Stimulated activated CD4-positive, alpha-beta T cell treated with anti-CD3 and anti-CD28 coated beads, Interleukin-1b, Interleukin-23, amount 100 ng/mL, for 1 hour (primary cell): ENCODE measurements at places on chromosomes 1 and 21.

DNA sequence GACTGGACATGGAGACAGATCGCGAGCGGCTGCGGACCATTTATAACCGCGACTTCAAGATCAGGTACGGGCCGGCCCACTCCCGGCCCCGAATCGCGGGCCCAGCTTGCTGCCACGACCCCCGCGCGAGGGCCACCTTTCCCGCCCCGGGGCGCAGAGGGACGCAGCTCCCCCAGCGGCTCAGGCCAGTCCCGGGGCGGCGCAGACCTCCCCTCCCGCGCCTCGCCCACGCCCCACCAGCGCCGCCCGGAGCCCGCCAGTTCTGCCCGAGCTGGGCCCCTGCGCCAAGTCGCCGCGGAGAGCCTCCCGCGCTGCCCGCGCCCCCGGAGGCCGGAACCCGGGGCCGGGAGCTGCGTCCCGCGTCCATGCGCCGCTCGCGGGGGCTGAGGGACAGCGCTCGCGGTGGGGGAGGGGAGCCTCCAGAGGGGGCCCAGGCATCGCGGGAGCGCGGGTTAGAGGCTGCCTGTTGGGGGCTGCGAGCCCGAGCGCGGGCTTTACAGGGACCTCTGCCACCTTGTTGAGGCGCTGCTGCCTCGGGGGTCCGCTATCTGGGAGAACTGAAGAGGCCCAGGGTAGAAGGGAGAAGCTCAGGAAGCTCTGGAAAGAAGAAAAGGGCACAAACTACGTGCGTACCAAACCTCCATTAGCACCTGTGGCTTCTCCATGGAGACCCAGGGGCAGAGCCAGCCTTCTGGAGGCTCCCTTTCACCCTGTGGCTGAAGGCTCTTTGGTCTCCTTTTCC lies 698 bp downstream of the MOV10 start:
- DNase-seq: no peak

DNA sequence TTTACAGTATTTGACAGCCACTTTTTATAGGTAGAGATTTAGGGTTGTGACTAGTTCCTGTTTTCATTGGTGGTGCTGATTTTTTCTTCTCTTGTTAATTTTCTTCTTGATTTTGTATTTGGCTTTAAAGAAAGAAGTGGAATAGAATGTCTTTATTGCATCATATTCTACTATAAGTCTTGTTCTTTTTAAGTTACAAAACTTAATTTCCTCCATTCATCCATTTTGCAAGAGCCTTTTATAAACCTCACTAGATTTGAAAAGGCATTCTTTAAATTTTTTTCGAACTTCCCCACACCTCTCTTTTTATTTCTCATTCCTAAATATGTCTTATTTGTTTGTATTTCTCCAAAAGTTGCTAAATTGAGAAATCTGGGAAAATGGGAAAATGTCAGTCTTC lies 1368.6 kb upstream of the ADGRL4 start:
- no peak for DNase-seq

- DNase-seq: no peak
Observed at GRCh38 chr1:1441002-1441888, 5.8 kb downstream of the VWA1 start.

GRCh38 chr1:109883248-109883955 lies 27.2 kb upstream of the CSF1 start:
- no peak for DNase-seq

DNA sequence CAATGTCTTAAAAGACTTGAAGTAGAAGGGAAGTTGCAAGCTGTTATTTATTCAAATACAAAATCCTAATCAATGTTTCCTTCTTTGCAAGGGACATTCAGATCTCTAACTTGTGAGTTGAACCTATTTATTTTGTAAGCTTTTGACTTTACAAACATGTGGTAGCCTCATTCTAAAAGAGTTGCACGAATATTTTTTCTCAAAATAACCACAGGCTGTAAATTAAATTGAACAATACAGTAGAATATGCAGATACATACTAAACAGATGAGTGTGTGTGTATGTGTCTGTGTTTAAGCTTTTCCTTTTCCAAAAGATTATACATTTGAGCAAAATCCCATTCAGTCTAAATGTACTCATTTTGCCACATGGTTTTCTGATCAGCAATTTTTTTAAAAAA lies 4.8 kb upstream of the DYNLT5 start:
- no peak for DNase-seq

DNA sequence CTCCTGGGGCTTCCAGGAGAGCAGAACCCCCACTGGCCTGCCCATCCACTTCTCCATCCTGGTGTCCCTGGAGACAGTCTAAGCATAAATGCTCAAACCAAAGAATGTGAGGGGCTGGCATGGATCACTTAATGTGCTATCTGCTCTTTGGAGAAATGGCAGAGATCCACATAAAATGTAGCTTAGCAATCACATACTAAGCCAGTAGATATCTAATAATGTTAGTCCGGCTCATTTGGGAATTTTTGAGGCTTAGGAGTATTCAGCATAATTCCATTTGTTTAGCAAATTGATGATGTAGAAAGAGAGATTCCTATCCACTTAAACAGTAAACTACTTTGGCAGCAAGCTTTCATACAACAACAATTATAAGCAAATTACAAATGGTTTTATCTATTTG lies 90.7 kb downstream of the TENT5C start:
- no peak for DNase-seq

DNA sequence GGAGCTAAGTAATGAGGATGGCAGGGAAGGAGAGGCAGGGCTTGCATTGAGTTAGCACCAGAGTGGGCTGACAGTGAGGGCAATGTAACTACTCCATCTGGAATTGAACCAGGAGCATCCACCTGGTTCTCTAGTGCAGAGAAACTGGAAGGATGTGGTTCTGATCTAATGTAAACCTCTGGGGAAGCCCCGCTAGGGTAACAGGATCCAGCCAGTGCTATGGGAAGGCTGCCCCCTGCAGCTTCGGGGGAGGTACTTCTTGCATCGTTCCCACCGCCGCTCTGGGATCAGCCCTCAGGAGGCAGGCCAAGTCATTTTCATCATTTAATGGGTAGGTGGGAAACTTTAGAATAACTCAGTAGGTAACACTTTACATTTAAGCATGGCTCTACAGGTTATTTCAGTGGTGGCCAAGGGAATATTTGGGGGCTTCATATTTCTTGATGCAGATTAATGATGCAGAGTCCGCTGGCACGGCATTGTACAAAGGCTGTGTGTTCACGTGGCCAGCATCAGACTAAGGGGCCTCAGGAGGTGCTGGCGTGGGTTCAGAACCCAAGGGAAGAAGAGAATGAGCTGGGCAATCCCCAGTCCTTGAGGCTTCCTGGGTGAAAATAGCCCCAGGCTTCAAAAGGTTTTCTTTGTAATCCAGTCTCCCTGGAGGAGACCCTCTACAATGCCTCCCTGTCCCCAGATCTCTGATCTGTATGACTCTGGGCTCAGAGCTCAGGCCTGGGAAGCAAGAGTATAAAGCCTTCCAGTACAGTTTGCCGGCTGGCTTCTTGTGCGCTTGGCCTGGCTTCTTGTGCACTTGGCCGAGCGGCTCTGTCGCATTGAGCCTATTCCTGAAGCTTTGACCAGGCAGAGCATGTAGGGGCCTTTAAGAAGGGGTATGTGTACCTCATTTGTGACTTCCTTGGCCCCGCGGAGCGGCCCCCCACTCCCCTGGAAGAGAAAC lies 26.4 kb upstream of the KAZN start:
- no peak for DNase-seq

DNA sequence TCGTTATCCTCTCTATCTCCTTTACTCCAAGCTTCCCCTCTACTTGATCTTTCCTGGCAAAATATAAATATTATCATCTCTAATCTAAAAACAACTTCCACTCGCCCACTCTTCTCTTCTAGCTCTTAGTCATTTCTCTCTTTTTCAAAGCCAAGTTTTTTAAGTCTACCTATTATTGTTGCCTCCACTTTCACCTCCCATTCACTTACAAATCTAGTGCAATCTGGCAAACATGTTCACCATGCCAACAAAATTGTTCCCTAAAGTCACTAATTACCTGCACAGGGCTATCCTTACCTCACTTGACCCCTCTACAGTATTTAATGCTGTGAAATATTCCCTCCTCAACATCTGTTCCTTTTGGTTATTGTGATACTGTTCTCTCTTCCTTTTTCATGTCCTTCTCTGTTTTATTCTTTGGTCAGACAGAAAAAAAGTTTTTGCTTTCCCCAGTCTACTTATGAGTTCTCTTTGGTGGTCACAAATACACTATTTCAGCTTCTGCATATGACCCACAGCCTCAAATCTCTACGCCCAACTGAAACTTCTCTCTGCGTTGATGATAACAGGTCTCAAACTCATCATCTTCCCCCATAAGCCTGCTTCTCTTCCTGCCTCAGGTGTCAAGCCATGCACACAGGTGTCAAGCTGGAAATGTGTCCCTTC lies 31.9 kb upstream of the RAP1A start:
- DNase-seq: no peak

DNA sequence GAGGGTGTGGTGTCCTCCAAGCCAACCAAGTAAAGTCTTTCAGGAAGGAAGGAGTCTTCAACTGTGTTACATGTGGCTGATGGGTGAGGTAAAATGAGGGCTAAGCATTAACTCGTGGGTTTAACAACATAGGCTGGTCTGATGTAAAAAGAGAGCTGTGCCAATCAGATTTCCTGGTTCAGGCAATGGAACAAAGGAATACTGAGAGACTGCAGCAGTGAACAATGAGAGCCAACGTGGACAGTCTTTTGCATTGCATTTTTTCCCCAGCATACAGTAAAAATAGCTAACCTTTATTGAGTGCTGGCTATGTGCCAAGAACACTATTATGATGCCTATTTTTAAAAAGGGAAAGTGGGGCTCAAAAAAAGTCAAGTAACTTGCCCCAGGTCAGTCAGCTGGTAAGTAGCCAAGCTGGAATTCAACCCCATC lies 31.1 kb downstream of the DLGAP3 start:
- DNase-seq: no peak

DNA sequence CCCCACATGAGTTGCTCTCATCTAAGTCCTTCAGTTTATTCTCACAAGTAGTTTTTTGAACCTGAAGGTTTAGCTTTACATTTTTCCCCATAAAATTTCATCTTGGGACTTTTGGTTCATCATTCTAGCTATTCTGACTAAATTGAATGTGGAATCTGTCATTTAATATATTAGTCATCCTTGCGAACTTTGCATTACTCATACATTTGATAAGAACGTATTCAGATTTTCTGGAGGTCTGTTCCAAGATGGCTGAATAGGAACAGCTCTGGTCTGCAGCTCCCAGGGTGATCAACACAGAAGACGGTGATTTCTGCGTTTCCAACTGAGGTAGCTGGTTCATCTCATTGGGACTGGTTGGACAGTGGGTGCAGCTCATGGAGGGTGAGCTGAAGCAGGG lies 59.8 kb upstream of the CSF1 start:
- no peak for DNase-seq

DNA sequence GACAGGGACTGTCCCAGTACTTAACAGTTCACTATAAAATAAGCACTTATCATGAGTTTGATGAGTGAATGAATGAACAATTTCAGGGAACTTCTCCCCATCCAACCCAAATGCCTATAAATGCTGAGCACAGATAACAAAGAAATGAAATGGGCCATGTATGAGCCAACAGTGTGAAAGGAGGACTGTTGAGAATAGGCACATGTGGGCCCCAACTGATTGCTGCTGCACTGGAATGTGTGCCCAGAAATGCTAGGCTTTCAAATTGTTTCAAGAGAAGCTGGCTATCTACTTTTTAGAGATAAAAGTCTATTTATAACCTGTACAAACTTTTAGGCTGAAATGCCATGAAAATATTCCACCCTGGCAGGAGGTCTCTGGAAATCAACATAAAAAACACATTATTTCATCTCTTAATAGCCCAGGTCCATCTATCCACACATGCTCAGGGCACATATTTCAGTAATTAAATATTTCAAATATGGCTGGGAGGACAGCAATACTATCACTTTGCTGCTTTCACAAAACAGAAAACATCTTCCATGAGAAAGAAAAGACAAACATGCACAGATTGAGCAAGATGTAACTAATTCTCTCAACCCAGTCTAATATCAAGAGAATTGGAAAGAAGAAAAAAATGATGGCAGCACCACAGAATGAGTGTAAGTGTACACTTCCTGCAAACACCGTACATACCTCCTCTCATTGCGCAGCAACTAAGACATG lies 49.8 kb downstream of the COLGALT2 start:
- no peak for DNase-seq

- DNase-seq: no peak
Observed at GRCh38 chr1:92933459-92933858, 27.8 kb downstream of the DIPK1A start.

- no peak for DNase-seq
Observed at GRCh38 chr1:116458695-116459094, 85.7 kb downstream of the ATP1A1 start.

DNA sequence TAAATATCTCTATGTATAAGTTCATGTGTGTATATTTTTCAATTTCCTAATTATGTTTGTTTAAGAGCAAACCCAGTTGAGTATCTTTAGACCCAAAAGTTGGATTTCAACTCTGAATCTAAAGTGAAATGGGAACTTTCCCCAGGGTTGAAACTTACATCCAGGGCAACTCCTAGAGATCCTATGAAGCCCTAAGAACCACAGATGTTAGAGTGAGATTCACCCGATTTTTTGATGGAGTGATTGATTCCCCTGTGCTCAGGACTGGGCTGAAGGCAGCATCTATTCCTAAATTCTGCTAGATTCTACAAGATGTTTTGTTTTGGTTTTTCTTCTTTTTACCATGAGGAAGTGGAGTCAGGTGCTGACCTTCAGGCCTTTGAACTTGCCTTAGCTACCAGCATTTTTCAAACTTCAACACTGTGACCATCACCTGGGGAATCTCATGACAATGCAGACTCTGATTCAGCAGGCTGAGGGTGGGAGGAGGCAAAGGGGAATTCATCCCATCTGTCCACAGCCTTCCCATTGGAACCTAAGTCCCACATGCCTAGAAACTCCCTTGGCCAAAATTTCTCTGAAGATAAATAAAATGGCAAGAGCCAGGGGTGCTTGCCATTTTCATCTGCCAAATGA lies 145.5 kb downstream of the ETS2 start:
- no peak for DNase-seq

DNA sequence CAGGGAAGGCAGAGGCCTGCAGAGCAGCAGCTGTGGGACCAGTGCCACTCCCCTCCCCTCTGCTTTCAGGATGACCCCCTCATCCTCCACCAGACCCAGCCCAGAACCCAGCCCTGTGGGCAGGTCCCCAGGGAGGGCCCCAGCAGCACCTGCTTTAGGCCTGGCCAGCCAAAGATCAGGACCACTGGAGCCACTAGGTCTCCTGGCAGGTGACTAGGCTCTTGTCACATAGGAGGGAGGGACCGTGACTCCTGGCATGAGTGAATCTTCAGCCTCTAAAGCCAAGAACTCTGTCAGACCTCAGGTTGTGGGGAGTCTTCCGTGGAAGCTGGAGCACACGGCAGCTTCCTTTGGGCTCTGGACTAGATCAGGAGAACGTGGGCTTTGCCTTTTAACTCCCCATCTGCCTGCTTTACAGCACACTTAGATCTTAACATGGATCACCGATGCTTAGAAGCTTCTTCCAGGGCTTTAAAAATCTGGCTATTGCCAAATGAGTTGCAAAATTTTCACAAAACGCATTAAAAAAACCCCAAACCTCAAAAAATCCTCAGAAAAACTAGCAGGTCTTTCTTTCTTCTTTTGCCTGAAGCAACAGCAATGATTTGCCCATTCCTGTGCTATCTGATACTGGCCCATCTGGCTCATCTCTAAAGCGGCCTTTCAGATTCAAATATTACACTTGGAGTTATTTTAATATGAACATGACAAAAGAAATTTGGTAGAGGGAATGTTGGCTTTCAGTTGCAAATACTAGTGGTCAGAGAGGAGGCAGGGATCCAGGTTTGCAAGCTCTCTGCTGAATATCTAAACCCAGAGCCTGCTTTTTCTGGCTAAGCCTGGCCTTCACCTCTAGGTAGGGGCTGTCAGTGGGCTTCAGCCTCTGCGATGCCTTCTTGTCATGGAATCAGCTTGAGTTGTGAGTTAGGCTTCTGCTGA lies 235.2 kb downstream of the SDCCAG8 start:
- DNase-seq: no peak
